ENCODE measurements at places on chromosomes 13 and 19.

DNA sequence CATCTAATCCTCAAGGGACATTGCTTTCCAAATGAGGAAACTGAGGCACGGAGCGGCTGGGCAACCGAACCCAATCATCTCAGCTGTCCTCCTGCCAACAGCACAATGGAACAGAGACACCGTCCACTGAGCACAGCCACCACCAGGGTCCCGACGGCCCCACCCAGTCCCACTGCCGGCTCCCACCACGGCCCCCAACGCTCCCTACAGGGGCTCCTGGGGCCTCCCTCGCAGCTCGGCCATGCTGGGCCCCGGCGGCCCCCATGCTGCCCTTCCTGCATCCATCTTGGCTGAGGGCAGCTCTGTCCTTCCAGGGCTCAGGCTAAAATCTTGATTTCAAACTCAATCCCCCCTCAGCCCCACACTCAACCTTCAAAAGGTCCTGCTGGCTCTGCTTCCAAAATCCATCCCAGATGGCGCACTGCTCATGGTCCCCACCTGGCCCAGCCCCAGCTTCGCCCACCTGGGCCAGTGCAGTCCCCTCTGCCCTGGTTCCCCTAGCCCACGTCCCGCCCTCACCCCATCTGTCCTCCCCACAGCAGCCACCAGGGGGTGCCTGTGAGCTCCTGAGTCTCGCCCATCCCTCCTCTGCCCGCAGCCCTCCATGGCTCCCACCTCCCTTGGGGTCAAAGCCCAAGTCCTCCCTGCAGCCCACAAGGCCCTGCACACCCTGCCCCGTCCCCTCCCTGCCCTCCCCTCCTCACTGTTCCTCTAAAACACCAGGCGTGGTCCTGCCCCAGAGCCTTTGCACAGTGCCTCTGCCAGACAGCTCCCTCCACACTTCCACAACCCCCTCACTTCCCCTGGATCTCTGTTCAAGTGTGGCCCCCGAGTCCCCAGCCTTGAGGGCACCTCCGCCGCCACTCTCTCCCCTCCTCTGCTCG is 7.9 kb downstream of the PIP5K1C start:
- peak; percentile 54 for DNase-seq

DNA sequence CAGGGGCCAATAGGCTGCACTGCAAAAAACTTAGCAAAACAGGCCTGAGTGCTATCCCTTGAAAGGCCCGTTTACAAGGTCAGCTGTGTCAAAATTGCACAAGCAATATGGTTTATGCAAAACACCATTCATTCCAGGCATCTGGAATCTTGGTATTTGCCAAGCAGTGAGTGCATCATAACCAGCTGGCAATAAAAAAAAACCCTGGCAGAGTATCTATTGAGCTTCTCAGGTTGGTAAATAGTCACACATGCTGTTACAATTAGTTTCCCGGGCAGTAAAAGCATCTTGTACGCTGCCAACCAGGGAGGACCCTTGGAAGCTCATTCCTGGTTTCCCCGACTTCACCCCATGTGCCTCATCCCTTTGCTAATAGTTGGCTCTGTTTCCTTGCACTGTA is 21.3 kb downstream of the ZNF77 start:
- peak; percentile 72 for DNase-seq

DNA sequence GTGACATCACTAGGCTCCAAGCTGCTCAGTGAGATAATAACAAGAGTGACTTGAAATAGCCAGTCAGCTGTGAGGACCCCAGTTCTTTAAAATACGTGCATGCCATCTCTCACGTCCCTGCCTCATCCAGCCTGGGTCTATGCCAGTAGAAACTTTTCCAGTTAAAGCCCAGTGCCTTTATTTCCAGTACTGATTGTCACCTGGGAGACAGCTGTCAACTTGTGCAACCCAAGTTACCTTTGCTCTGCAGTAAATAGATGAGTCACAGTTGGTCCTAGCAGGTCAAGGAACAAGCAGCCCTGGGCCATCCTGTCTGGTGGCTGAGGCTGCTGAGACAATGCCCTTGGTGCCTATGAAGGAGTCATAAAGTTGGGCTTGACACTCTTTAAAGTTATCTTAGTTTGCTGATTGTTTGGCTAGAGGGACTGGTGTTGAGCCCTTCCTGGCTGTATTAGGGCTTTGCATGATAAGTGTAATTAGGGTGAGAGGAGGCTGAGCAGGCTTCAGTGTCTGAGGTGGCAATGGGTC is 228.7 kb downstream of the LACC1 start:
- DNase-seq: no peak

DNA sequence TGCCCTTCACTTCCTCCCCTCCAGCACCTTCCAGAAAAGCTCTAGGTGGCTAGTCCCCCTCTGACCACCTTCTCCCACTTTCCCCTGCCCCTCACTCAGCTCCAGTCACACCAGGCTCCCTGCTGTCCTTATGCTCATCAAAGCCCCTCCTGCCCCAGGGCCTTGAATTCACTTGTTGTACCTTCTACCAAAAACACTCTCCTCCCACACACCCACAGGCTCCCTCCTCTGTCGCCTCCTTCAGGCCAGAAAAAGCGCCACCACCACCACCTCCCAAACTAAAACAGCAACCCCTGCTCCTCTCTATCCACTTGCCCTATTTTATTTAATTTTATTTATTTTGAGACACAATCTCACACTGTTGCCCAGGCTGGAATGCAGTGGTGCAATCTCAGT is 4.8 kb upstream of the CEACAM16 start:
- no peak for DNase-seq

DNA sequence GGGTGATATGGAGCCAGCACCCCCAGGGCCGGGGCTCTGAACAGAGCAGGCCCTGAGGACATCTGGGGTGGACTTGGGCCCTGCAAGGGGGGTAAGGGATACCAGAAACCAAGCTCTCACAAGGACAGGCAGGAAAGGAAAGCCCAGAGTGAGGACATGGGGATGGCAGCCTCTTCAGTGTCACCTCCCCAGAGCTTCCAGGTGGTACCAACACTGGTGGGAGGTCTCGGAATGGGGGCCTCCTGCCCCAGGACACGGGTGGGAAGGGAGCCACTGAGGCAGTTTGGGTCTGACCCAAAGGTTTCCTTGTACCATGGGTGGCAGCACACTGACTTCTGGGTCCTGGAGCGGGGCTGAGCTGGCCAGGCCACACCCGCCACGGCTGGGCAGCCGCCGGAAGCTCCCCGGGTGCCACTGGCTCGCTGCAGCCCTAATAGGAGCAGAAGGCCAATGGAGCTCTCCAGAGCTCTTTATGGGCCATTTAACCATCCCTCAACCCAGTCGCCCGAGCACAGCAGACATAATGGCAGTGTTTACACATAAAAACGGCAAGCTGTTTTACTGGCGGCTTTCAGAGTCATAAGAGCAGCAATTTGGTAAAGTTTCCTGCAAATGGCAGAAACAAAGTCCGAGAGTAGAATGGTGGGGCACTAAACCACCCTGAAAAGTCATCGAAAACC is 59.3 kb downstream of the PEPD start:
- DNase-seq: no peak

- DNase-seq: no peak
Measured at GRCh38 chr13:51113969-51114368, 2.9 kb upstream of the C13orf42 start.

DNA sequence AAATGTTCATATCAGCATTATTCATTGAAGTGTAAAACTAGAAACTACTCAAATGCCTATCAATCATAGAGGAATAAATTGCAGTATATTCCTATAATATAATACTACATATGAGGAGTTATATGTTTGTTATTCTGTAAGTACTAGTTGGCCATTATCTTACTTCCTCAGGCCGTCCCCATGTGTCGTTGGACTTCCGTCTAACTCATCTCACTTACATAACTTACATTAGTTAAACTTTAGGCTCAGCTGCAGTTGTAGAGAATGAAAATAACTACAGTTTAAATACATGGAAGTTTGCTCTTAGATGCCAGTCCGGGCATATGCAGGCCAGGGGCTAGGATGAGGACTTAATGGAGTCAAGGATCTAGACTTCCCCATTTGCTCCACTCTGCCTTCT is 8.6 kb upstream of the EPSTI1 start:
- DNase-seq: no peak

GRCh38 chr19:51327066-51328001 is 14.6 kb downstream of the VSIG10L start:
- peak; percentile 80 for DNase-seq

GRCh38 chr13:100439247-100439970 is 149.2 kb downstream of the GGACT start:
- DNase-seq: no peak

DNA sequence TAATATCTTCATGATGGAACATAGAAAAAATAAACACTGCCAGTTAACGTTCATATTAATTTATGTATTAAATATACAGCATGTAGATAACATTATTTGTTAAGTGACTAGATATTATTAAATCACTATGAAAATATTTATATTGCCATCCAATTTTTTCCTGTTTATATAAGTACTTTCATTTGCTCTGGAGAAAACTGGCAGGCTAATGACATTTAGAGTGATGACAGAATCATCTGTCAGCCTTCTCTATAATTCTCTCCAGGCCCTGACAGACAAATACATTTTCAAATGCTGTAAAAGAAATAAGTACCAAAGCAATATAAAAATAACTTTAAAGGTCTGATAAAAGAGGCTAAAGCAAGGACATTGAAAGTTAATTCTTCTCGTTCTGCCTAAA is 2556.7 kb upstream of the PCDH20 start:
- DNase-seq: no peak

DNA sequence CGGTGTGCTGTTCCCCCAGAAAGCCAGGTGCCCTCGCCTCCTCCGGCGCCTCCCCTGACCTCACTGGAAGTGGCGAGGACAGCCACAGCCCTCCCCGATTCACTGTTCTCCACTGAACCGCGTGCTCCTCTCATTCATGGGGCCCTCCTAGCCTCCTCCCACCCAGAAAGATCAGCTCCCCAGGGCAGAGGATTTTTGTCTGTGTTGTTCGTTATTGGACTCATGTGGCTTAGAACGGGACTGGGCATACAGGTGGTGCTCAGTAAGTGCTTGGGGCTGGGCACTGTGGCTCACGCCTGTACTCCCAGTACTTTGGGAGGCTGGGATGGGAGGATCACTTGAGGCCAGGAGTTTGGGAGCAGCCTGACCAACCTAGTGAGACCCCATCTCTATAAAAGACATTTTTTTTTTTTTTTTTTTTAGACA is 3.8 kb downstream of the PRTN3 start:
- no peak for DNase-seq

DNA sequence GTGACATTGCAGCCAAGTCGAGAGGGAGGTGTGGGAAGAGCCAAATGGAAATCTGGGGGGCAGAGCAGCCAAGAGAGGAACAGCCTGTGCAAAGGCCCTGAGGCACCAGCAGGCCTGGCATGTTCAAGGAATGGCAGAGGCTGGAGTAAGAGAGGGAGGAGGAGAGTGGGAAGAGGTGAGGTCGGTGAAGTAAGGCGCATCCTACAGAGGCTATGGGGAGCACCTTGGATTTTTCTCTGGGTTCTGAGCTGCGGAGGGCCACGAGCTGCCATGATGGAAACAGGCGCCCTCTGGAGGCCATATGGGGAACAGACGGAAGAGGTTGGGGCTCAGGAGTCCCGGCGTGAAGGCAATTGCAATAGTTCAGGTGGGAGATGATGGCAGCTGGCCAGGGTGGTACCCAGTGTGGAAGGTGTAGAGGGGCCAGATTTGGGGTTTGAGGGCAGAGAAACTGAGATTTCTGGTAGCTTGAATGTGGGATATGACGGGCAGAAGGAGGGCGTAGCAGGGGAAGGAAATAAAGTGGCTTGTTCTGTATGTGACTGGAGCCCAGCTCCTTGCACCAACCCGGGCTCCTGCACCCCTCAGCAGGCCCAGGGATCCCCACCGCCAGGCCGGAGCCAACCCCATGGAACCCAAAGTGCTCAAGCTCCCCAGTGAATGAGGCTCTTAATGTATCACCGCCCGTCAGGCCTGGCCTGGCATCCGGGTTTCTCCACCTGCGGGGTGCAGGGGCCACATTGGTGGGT is 20.5 kb upstream of the STRN4 start:
- no peak for DNase-seq

DNA sequence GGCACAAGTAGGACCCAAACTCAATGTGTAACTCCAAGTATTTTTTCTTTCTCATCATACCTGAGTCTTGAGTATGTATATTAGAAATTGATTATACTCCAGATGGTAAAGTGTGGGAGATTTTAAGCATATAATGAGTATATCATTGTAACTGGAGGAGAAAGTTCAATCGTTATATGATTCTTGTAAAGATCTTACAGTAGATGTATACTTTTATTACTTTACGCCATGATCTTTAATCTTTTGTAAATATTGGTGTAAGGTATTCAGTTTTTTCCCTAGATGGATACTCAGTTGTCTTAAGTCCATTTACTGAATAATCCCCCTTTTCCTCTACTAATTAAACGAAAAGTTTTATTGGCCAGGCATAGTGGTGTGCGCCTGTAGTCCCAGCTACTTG is 25.2 kb downstream of the PAN3 start:
- DNase-seq: no peak

GRCh38 chr13:111252446-111253364 is 67.7 kb upstream of the TEX29 start:
- DNase-seq: peak; percentile 76

DNA sequence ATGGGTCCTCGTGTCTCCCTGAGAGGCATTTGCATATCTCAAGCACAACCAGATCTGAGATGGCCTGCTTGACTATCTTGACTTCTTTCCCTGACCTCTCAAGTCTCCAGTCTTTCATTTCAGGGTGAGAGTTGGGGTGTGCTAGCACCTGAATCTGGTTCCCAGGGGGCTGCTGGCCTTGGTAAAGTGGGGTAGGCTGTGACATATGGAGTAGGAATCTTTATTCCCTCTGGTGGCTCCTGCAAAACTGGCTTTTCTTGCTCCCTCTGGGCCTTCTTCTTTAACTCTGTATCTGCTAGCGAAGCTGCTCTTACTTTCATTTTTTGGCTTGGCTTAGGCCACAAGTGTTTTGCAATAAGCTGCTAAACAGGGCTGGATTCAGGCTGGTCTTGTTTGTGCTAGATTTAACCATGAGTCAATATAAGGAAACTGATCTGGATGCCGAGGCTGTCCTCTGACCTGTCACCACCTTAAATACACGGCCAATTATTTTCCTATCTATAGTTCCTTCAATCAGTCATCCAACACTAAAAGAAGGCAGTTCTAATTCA is 42.3 kb downstream of the ZNF493 start:
- peak; percentile 7 for DNase-seq

- DNase-seq: no peak
Measured at GRCh38 chr13:97171136-97171535, 51.0 kb upstream of the MBNL2 start.

- DNase-seq: no peak
Measured at GRCh38 chr19:15516363-15516762, 8.0 kb downstream of the CYP4F22 start.

DNA sequence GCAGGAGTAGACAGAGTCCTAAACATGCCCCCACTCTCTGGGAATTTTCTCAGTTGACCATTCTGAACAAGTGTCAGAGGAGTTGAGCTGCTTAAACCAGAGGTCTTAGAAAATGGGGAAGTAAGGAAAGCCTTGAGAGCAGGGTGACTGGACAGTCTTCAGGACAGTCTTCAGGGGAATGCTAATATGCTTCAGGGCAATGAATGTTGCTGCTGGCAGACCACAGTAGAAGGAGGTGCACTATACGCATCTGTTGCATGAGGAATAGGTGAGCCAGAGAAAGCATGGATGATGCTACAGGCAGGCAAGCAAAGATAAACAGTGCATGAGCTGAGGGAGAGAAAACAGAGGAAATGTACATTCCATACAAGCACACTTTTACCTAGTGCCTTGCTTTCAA is 196.6 kb upstream of the GPR12 start:
- no peak for DNase-seq

GRCh38 chr13:112220925-112221324 is 154.0 kb downstream of the SOX1 start:
- DNase-seq: no peak

Measured in GM03348 (cell line).